NCI-H2171 (cell line): ENCODE measurements at places on chromosomes 6 and 20.

GRCh38 chr6:146697921-146698320, 99.1 kb downstream of the ADGB start:
- DNase-seq, result no peak

- no peak for DNase-seq
Measured at GRCh38 chr6:293193-294174, 1.2 kb downstream of the DUSP22 start.

DNA sequence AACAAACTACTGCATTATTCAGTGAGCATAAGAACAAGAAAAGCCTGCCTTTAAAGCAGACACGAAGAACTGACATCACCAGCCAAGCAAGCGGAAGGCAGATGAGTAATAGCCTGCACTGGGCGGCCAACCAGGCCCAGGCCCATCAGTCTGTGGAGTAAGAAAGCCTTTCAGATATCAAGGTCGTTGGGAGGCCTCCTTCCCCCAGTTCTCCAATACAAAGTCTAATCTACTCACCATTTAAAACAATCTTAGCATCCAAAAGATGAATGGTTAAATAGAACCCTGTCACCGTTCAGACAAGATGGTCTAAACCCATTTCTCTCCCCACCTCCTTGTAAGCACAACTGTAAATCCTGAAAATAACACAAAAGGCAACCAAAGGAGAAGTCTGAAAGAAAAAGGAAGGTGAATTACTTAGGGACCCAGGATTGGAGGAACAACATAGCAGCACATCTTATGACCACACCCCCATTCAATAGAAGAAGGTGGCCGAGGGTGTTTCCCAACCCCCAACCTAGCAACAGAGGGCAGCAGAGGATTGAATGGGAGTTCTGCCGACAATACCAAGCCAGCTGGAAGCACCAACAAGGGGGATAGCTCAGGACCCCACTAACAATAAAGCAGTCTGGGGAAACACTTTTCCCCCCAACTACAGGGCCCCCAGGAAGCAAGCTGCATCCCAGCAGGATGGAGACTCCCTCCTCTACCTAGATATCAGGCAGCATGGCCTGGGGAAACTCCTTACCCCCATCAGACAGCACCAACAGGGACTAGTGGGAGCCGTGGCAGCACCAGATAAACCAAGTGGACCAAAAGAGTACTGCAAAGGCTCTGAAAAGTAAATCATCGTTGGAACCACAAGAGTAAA, 67.9 kb downstream of the ZHX3 start:
- no peak for DNase-seq

DNA sequence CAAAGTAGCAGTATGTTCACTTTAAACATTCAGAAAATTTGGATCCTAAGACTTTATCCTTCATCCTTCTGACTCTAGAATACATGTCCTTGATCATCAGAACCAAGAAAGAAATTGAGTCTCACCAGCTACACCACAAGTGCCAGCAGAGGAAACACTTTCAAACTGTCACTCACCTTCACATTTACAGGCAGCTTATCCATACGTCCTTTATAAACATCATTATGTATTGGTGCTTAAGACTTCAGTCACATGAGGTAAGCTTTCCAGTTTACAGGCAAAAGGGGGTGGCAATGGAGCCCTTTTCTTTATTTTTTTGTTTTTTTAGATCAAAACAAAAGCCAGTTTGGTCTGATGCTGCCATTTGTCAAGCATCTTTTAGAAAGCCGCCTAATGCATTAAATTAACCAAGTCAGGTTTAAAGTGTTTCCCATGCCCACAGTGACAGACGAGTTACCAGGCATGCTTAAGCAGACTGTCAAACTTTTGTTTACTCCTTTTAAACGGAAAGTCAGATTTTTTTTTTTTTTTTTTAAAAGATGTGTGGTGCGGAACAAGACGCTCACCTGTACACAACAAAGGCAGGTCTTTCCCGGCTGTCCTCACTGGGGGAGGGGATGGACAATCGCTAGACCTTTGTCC, 952 bp upstream of the BRPF3 start:
- peak; percentile 10 for DNase-seq

DNA sequence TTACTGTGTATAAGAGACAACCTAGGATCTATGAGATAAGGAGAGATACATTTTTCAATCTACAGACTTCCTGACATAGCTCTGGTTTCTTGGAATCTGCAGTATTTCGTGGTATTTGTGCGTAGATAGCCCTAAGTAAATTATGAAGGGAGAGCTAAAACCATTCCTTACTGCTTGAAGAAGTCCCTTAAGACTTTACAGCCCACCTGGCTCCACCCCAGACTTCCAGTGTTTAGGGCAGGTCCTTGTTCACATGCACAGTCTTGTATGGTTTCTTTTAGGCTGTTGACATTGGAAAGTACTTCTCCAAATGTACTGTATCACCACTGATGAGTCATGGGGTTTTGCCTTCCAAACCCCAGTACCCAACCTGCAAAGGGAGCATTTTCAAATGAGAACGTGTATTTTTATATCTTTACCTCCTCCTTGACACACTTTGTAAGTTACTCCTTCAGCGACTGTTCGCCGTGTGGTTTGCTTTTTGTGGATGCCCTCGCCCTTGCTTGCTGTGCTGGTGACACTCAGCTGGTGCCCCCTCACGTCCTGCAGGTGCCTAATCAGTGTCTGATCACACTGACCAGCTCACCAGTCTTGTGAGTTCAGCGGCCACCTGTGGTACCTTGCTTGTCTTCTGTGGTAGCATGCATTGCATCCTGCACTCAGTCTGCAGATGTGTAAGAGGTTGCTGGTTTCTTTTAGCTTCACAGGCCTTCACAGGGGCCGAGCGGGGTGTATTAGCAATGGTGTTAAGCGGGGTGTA, 73.3 kb downstream of the IGF2R start:
- no peak for DNase-seq

DNA sequence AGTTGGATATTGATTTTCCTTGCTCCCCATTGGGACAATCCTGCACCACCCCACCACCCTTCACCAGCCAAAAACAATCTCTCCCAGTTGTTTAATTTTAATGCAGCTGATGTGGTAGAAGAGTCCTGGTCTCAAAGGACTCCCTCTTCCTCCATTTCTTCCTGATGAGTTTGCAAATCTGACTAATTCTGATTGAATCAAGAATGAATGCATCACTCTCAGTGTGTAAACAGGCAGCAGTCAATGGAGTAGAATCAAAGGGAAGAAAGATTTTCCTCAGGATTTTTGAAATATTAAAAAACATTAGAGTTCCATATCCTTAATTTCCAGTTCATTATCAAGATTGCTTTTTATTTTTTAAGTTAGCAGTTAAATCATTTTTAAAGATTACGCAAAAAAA, 54.0 kb downstream of the PLG start:
- DNase-seq, result no peak
